ENCODE measurements at places on chromosomes 1 and 21.

- DNase-seq = no peak
Observed at GRCh38 chr1:222909586-222909985, 94.7 kb downstream of the DISP1 start.

DNA sequence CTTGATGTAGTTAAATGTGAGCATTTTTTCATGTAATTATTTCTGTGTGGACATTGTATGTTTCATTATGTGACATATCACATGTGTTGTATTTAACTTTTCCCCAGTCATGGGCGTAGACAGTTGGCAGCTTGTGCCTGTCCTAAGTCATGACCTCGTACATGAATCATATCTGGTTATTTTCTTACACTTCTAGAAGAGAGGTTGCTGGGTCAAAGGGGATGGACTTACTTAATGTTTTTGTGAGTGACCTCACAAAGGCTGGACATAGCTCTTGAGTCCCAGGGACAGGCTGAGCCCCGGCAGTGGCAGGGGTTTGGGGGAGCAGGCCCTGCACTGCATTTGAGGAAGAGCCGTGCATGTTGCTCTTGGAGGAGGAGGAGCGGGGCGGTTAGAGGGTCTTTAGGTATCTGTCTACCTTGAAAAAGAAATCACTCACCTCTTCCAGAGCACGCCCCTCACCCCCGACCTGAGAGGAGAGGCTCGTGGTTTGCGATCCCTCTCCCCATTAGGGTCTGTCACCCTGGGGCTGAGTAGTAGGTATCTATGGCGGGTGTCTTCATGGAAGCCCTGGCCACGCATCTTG, 16.4 kb downstream of the IFNGR2 start:
- DNase-seq = no peak

- DNase-seq = no peak
Observed at GRCh38 chr1:17306921-17307320, 1.1 kb upstream of the PADI4 start.

- DNase-seq = no peak
Observed at GRCh38 chr1:7610936-7611335, 160.2 kb upstream of the VAMP3 start.

DNA sequence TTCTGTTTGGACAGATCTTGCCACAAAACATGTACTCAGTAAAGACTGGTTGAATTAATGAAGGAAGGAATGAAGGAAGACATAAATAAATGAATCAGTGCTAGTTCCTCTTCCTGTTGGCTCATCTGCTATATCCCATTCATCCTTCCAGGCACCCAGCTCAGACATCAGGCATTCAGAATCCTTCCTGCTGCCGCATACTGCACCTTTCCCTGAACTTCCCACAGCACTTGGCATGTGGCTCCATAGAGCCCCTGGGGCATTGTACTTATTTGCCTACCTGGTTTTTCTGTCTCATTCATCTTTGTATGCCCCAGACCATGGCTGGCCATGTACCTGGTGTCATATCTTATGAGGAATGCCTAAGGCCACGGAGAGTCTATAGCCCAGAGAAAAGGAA, 34.4 kb upstream of the ZNF648 start:
- DNase-seq = no peak

- no peak for DNase-seq
Observed at GRCh38 chr1:215055281-215055935, 27.1 kb upstream of the KCNK2 start.

DNA sequence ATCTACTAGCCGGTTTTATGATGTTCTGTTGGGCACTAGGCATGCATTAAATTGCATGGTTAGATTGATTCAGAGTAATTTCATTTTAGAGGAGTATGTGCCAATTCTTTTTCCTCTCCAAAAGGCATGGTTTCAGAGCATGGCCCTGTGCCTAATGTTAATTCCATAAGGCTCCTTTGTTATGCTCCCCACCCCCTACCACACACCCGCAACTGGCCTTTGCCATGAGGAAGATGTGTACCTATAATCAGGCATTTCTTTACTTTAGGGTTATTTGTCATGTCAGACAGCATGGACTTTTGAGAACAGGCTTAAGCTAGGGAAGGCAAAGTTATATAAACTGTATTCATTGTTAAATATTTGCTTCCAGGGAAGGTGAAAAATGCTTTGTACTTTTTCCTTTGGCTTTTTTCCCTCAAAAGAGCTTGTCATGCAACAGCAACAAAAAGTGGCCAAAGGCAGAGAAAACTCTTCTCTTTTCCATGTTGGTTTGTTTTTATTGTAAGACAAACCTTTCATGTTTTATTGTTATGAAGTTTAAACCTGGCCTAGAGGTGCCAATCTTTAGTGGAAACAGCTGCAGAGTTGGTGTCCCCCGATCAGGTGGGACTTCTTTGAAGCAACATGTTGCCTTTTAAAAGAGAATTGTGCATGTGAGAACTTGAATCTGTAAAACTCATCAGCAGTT, 24.3 kb upstream of the NBL1 start:
- no peak for DNase-seq

GRCh38 chr1:95021119-95021518, 51.6 kb downstream of the ALG14 start:
- DNase-seq = no peak

DNA sequence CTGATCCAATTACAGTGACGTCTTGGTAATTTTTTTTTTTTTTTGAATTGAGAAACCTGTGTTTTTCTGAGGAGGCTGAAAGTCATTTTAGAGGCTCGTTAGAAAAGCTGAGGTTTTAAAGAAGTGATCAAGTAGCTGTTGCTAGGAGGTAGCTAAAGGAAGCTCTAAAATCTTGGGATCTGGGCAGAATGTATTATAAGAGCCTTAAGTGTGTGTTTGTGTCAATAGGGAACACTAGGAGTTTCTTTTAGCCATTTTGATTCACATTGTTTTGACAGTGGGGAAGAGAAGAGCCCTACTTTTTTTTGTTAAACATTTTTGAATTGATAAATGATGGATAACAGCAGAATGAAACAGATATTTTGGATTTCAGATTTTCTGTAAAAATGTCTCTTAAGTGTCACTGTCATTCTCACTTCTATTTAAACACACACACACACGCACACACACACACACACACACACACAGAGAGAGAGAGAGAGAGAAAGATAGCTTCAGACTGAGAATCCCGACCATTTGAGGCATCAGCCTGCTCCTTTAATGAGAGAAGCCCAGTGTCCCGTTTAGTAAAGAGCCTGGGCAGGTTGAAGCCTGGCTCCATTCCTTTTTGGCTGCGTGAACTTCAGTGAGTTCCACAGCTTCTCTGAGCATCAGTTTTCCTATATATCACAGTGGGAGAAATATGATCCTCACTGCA, 79.1 kb upstream of the GPR88 start:
- no peak for DNase-seq

DNA sequence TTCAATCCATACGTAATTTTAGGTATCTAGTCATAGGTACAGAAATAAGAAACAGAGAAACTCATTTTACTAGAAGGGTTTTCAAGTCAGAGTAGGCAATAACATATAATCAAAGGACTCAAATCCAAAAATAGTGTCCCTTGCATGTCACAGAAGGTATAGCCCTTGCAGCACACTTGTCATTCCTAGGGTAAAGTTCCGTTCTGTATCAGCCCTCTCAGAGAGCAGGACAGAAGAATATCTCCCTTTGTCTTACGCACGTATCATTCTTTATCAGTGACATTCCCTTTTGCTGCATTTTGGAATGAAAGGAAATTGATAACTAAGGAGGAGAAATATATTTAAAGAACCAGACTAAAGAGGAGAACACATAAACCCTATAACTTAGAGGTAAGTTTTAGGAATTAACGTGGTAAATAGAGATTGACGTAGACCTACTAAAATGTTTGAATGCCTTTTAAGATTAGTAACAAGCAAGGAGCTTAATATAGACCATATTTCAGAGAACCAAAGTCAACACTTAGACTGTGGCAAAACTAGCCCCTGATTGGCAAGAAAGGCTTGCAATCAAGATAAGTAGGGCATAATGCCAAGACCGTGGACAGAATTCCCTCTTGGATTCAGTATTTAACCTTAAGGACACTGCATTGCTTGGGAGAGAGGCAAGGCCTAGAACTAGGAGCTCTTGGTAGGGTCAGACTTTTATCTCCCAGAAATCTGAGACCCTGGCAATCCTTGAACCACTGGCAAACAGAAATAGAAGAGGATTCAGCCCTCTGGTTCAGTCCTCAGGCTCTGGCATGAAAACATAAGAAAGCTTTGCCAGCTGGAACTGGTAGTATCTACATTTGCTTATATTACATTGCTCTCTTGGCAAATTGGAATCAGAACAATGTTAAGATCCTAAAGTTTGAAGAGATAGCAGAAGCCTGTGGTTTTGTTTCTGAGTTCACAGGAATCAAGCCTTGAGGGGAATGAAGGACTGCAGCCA, 232.1 kb downstream of the ASTN1 start:
- DNase-seq = no peak
